ENCODE measurements at places on chromosomes 3 and 15.

GRCh38 chr3:112776000-112776399, 70.7 kb downstream of the CD200R1L start:
- DNase-seq = no peak

DNA sequence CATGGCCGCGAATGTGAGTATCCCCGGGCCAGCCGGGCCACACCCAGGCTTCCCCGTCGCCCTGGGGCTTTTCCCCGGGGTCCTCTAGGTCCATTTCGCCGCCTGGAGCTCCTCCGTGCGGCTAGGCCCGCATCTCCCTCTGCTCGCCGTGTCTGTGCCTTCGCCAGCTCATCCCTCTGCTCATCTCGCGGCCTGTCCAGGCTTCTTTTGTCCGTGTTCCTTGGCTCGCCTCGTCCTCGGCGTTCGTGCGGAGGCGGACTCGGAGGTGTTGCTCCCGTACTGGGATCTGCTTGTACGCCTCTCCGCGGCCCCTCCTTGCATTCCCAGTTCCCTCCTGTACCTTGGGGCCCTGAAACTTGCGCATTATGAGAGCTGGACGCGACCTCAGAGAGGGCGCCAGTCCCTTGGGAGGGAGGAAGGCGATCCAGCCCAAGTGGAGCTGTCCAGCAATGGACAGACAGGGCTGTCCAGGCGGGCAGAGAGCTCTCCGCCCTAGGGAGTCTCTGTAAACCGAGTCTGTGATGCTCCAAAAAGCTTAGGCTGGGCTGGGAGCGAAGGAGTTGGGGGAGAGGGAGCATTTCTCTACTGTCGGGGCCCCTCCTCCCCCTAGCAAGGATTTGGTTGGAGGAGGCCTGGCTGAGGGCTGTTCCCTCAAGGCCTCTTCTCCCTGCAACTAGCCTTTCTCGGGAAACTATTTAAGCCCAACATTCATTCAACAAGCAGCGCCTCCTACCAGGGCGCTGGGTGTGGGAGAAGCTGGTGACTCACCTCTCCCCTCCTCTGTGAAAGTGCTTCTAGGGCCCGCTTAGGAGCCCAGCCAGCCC, 553 bp downstream of the TMEM43 start:
- no peak for DNase-seq

GRCh38 chr15:97729270-97729669, 231.2 kb upstream of the ARRDC4 start:
- no peak for DNase-seq

GRCh38 chr3:161925749-161926360, 429.2 kb downstream of the OTOL1 start:
- DNase-seq = no peak

DNA sequence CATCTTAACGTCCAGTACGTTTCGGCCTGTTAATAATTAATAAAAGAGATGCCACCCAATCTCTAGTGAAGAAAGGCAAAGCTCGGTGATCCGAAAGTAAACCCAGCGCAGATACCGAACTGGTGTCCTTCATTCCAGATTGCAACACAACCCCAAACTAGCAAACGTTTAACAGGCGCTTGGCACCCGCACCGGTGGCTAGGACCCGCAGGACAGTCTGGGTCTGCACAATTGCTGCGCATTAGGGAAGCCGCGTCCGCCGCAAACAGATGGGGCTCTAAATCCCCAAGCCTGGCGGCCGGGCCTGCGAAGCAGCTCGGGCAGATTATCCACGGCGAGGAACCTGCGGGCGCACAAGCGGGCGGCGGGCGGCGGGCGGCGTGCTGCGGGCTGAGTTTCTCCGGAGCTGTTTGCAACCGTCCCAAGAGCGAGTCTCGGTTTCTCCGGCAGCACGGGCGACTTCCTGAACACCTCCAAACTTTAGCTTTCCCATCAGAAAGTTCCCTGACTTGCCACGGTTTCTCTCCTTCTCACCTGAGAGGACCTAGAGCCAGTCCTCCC, 112.1 kb upstream of the ICE2 start:
- DNase-seq = no peak

DNA sequence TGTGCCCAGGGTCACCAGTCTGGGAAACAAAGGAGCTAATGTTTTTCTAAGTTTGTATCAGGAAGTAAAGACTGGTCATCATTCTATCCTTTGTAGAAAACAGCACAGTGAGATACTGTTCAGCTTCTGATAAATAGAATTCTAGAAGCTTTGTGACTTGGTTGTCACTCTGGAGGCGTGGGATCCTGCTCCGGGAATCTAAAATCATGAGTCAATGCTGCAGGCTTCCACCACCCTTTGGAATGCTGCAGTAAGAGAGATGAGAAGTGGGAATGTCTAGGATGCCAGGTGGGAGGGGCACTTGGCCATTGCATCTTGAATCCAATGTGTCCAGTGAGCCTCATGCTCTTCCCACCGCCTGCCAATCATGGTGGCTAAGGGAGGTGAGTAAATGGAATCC, 40.9 kb downstream of the SAMMSON start:
- no peak for DNase-seq

GRCh38 chr3:38327335-38328009, 19.1 kb upstream of the XYLB start:
- no peak for DNase-seq

GRCh38 chr3:182973047-182973446, 7.3 kb downstream of the DCUN1D1 start:
- DNase-seq = no peak

DNA sequence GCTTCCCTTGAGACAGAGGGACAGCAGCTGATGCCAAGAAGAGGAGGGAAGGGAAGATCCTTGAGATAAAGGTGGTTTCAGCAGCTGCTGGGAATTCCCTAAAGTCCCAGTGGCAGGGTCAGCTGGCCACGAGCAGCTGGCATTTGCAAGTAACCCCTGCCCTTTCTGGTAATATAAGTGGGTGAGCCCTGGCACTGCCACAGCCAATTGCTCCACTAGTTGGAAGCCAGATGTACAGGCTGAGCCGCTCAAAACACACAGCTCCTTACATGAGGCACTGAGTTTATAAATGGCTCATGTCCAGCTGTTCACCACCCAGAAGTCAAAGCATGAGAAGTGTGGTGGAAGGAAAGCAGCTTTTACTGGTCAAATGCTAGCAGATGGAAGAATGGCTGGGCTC, 35.4 kb downstream of the PRR20G start:
- no peak for DNase-seq

GRCh38 chr15:100809151-100809550, 70.5 kb upstream of the ALDH1A3 start:
- no peak for DNase-seq

GRCh38 chr3:157769378-157769777, 266.2 kb upstream of the VEPH1 start:
- DNase-seq = no peak

- DNase-seq = no peak
Measured at GRCh38 chr3:129333891-129334290, 55.2 kb downstream of the HMCES start.

DNA sequence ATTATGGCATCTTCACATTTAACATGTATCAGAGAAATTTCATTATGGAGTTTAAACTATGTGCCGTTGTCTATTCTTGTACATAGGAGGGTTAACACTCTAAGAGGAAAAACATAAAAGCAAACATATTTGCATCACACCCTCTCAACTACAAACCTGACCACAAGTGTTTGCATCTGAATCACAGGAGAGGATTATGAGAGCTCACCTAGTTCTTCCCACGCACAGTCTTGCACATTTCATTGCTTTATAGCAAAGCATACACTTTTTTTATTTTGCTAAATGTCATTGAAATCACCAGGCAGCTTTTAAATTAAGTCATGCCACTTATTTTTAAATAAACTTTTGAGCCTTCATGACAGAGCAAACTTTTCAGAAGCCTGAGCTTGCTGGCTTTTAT, 12.5 kb downstream of the TRAT1 start:
- DNase-seq = peak; percentile 74

GRCh38 chr3:17055374-17056276, 170.9 kb downstream of the PLCL2 start:
- no peak for DNase-seq

DNA sequence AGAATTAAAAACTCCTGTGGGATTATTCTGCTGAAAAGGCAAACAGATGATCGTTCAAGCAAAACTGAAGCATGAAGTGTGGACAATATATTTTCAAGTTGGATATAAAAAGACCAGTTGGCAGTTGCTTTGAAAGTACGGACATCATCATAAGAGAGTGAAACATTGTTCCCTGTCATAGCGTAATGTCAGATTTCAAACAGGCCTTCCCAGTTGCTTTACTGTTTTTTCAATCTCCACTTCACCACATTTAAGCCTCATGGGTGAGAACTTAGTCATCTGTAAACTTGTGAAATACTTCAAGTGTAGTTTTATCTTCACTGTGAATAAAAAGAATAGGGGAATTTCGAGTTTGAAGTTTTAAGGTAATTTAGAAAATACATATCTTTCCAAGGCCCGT, 435.1 kb upstream of the CNTN3 start:
- DNase-seq = no peak

- no peak for DNase-seq
Measured at GRCh38 chr3:63279005-63279841, 1.1 kb downstream of the SYNPR start.

GRCh38 chr15:85869124-85869523, 74.4 kb upstream of the KLHL25 start:
- no peak for DNase-seq

- DNase-seq = no peak
Measured at GRCh38 chr3:16816048-16816780, 68.5 kb upstream of the PLCL2 start.

DNA sequence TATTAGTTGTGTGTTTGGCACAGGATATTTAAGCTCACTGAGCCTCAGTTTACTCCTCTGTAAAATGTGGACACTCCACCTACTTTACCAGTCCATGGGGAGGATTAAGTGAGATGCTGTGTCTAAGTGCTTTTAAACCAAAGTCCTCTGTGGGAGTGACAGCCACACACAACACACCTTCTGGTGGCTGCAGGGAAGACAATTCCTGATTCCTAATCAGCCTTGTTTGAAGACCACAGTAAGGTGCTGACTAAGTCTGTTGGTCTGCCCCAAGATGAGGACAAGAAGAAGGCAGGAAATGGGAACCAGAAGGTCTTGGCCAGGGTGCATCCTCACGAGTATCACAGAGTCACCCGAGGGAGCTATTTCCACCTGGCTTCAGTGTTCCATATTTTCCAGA, 52.3 kb downstream of the EPHB1 start:
- no peak for DNase-seq

GRCh38 chr15:88752951-88753350, 50.3 kb upstream of the ACAN start:
- no peak for DNase-seq

DNA sequence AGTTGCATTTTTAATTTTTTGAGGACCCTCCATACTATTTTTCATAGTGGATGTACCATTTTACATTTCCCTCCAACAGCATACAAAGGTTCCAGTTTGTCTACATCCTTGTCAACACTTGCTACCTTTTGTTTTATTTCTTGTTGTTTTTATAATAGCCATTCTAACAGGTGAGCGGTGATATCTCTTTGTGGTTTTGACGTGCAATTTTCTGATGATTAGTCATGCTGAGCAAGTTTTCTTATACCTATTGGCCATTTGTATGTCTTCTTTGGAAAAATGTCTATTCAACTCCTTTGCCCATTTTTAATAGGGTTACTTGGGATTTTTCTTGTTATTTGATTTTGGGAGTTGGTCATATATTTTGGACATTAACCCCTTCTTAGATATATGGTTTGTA, 187.0 kb downstream of the CDIN1 start:
- DNase-seq = no peak

GRCh38 chr15:82168296-82168695, 94.2 kb downstream of the EFL1 start:
- no peak for DNase-seq

DNA sequence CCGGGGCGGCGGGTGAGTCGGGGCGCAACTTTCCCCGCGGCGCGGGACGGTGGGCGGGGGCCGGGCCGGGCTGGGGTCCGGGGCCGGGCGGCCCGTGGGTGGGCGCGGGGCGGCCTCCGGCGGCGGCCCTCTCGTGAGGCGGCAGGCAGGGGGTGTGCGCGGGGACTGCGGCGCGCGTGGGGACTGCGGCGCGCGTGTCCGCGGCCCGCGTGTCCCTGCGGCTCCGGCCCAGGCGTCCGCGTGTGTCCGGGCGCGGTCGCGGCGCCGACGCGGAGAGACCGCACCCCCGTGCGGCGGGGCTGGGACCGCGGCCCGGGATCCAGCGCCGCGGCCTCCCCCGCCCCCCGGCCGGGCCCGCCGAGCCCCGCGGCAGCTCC, 349 bp downstream of the PLXNA1 start:
- DNase-seq = no peak

DNA sequence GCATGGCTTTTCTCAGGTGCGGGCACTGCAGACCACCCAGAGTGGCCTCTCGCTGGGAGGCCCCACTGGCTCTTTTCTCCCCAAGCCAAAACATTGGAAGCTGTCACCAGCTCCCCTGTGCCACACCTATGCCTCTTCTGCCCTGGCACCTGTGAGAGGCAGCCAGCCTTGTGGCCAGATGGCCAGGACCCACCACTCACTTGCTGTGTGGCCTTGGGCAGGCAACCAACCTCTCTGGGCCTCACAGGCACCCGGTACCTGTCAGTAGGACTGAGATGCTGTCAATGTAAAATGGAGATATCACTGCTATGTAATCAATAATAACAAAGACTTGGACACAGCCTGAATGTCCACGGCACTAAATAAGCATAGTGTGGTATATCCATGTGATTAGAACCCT, 36.5 kb downstream of the SRPRB start:
- DNase-seq = no peak

DNA sequence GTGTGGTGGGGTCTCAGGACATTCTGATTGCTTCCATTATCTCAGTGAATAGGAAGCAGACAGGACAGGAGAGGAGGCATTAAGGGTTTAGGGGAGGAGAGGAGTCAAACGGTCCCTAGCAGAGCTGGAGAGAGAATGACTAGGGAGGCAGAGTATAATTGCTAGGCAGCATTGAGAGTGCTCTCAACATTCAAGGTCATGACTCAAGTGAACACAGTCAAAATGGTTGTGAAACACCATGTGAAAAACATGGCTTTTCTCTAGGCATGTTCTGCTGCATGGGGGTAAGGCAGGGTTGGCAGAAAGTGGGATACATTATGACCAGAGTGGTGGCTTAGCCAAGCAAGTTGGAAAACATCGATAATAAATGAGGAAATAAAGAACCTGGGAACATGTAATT, 19.5 kb upstream of the HRH1 start:
- no peak for DNase-seq

DNA sequence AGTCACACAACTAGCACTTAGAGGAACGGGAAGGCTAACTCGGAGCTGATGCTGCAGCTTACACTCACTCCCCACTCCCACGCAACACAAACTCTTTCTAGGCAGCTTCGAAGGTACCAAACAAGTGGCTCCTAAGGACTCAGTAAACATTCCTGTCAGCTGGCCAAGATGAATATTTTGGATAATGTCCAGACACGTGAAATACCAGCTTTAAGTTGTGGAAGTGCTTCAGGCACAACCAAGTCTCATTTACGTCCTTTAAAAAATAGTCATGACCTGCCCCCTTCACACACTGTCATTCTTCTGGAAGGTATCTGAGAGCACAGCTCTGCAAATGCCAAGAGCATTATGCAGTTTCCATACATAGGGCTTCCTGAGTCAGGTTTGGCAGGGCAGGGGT, 1005.9 kb upstream of the CFAP20DC start:
- no peak for DNase-seq

Data from thymus (tissue), 14 donors.